ENCODE measurements at places on chromosomes 7 and 10.

GRCh38 chr7:136728945-136729344 lies 139.5 kb upstream of the CHRM2 start:
- no peak for DNase-seq

- DNase-seq: no peak
Measured at GRCh38 chr10:1048349-1048731, 579 bp downstream of the IDI1 start.

DNA sequence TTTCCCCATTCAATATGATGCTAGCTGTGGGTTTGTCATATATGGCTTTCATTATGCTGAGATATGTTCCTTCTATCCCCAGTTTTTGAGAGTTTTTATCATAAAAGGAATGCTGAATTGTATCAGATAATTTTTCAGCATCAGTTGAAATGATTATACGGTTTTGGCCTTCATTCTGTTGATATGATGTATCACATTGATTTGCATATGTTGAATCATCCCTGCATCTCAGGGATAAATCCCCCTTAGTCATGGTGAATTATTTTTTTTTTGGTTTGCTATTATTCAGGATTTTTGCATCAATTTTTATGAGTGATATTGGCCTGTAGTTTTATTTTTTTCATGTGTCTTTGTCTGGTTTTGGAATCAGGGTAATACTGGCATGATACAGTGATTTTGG lies 1152.3 kb upstream of the C7orf33 start:
- no peak for DNase-seq

- no peak for DNase-seq
Measured at GRCh38 chr10:121325490-121326231, 272.6 kb downstream of the FGFR2 start.

DNA sequence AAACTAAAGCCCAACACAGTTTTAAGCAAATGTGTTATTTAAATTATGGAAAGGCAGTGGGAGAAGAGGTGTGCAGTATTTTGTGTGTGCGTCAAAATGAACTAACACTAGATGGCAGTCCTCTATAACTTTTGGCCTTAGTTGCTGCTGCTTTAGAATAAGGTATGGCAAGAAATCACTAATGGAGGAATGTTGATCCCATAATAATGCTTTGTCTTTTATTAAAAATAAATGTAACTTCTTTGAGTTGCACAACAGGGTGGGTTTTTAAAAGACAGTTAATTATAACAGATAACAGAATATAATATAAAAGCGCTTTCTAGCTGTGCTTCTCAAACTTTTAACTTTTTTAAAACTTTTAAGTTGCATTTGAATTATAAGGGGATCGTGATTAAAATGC lies 56.4 kb downstream of the BBS9 start:
- peak; percentile 53 for DNase-seq

GRCh38 chr7:132837529-132837928 lies 244.4 kb downstream of the CHCHD3 start:
- peak; percentile 71 for DNase-seq

- DNase-seq: no peak
Measured at GRCh38 chr10:11425296-11425610, 186.2 kb downstream of the USP6NL start.

DNA sequence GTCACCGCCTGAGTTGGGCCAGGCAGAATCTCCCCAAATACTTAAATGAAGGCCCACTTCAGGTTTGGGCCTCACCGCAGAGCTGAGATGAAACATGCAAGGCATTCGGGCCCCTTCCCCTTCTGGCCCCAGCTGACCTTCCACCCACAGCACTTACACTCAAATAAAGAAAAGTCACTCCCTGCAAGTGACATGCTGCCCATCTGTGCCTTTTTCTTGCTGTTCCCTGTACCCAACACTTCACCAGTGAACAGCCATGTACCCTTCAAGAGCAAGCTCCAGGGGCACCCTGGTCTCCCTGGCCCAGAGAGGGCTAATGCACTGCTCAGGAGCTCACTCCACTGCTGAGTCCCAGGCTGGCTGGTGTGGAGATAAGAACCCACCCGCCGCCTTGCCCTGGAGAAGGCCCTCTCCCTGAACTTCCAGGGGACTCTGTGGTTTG lies 40.7 kb downstream of the ZCCHC24 start:
- no peak for DNase-seq

DNA sequence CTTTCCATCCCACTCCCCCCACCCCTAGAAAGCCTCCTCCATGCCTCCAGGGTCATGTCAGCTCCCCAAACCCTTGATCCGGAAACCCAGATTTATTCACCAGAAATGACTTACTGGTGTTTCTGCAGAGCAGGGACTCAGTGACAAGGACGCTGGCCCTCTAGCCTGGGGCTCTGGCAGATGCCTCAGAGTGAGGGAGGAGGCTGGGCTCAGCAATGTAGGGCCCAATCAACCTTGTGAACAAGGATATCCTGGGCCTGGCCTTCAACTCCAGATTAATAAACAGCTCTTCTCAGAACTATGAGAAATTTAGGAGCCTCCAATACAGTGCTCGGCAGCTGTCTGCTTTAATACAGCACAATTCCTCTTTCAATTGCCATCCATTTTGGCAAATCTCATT lies at the start of gene MBL2:
MBL2 (minus strand) TSS at position 162 of the 400 bp plus-strand sequence. CDS start 1,149 bp downstream, outside the sequence.
- no peak for DNase-seq

- DNase-seq: no peak
Measured at GRCh38 chr7:156560075-156560474, 80.5 kb upstream of the RNF32 start.

DNA sequence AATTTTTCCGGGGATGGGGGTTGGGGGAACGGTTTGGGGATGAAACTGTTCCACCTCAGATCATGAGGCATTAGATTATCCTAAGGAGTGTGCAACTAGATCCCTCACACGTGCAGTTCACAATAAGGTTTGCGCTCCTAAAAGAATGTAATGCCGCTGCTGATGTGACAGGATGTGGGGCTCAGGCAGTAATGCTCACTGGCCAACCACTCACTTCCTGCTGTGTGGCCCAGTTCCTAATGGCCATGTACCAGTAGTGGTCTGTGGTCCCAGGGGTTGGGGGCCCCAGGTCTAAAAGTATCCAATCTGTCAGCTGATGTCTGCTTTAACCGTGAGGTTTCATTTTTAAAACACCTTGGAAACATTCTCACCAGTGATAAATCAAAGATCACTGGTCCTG lies 2.2 kb downstream of the STN1 start:
- no peak for DNase-seq

GRCh38 chr10:61815496-61815895 lies 86.0 kb upstream of the ARID5B start:
- peak; percentile 35 for DNase-seq

GRCh38 chr7:29091715-29092114 lies 54.6 kb downstream of the CPVL start:
- DNase-seq: no peak
